Myocyte (in vitro differentiated cells): ENCODE measurements at places on chromosomes 13 and 19. TPM values are rescaled to one million over a fixed set of nuclear protein-coding genes. Genes with fewer than 3 reads are reported as not detected.
A peak's percentile ranks its signal among the peaks of the same experiment; 100 is the strongest.

DNA sequence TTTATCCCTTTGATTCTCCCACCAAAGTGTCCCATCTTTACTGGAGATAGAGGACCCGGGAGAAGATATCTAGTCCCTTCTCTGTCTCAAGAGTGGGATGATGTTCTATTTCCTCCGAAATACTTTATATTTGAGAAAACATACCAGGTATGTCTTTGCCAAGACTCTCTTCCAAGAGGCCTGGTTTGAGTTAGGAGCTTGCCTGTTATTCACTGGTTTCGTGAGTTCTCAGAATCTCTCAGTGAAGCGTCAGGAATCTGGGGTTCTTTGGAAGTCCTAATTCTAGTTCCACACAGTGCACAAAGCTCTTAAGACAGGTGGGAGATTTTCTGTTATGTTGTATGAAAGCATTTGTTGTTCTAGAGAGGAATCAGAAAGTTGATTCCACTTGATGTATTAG is 182.0 kb downstream of the DNAJC15 start:
- no peak for DNase-seq

GRCh38 chr13:57212989-57213388 is 46.0 kb downstream of the PRR20E start:
- no peak for DNase-seq

DNA sequence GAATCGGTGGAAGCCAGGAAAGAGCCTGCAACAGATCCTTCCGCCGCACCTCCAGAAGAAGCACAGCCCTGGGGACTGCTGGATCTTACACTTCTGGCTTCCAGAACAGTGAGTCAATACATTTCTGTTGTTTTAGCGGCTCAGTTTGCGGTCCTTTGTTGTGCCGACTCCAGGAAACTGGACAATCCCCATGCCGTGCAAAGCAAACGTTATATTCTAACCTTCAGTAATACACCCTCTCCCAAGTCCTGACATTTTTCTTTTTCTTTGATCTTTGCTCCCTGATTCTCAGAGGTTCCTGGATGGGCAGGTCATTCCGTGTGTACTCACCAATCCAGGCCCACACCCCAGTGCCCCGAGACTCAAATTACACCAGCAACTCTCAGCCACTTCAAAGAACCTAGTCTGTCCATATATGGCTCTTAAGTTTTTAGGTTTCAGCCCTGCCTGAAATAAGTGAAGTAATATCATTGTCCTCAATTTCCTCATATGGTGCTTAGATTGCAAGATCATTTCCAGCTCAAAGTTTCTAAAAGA is 387.1 kb upstream of the SGCG start:
- DNase-seq = peak; percentile 67

DNA sequence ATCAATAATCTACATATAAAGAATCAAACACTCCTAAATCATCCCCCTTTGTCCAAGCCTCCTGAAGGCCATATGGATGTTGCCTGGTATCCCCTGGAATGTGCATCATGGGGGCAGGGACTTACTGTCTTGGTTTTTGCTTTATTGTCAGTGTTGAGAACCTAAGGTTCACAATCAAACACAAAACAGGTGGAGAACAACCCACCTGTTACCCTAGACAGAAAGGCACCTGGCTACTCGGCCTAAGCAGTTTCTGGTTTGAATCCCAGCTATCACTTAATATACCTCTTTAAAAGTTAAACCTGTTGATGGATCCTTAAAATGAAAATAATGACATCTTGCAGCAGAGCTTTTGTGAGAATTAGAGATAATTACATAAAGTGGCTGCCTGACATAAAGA is 68.9 kb downstream of the DCLK1 start:
- no peak for DNase-seq

Gene HPN
- not detected in 2 replicates for total RNA-seq
